ENCODE measurements at places on chromosomes 12 and 14.
A peak's percentile ranks its signal among the peaks of the same experiment; 100 is the strongest.

GRCh38 chr12:64679487-64680001 is 69.2 kb downstream of the RASSF3 start:
- peak; percentile 50 for DNase-seq

- DNase-seq: no peak
Measured at GRCh38 chr14:100033347-100034075, 31.7 kb upstream of the EVL start.

GRCh38 chr12:3988519-3989217 is 115.5 kb upstream of the PARP11 start:
- DNase-seq: peak; percentile 28

GRCh38 chr14:30638926-30639325 is 16.8 kb downstream of the SCFD1 start:
- DNase-seq: no peak

All from fibroblast of skin of abdomen (primary cell).